ENCODE measurements at places on chromosomes 5 and 9. TPM values are rescaled to one million over a fixed set of nuclear protein-coding genes. Genes with fewer than 3 reads are reported as not detected.

DNA sequence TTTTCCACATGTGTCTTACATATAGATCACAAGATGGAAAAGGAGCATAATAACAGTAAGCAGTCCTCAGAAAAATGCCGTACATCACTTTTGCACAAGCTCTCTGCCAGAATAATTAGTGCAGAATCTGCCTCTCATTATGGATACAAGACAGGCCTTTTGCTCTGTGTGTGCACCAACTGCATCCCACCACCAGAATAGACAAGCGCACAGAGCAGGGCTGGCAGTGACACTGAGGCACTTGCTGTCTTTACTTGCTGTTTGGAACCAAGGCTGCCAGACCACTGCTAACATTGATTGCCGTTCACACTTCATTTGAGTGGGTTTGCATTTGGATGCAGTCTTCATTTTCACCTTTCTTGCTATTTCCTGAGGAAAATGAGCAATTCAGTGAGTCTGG, 741.3 kb downstream of the TLE1 start:
- no peaks in the 10 kb centered on the region for H3K36me3 ChIP-seq
- H3K4me1 ChIP-seq: no peaks in the 10 kb centered on the region
- no peak overlapping the region for H3K4me3 ChIP-seq
- H3K27ac ChIP-seq: no peak overlapping the region
- no peak for DNase-seq

The EGFLAM gene
- not detected for polyA plus RNA-seq

DNA sequence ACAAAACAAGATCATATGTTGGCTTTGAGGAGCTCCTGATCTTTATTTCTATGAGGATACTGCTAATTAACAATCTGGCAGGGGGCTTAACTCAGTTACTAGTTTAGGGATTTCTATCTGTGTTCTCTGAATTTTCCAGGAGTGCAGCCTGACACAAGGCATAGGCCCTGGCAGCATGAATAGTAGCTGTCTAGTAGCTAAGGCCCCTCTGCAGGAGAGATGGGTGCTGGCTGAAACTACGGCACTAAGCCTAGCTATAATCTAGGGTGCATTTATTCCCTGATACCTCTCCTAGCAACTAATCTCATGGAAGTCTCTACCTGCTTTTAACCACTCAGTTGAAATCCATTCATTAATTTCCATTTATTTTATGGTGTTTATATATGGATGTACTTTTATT, 268.2 kb downstream of the TMEM232 start:
- H3K27me3 ChIP-seq: no peaks in the 10 kb centered on the region
- no peak overlapping the region for H3K27ac ChIP-seq
- H3K36me3 ChIP-seq: no peaks in the 10 kb centered on the region
- DNase-seq: no peak
- no peak overlapping the region for H3K4me3 ChIP-seq

GRCh38 chr9:87212605-87213021, 265.3 kb upstream of the GAS1 start:
- H3K27me3 ChIP-seq: no peaks in the 10 kb centered on the region
- no peak overlapping the region for H3K4me3 ChIP-seq
- H3K36me3 ChIP-seq: no peaks in the 10 kb centered on the region
- H3K27ac ChIP-seq: no peak overlapping the region

GRCh38 chr5:157857816-157858526, 974 bp downstream of the CLINT1 start:
- H3K36me3 ChIP-seq: no peaks in the 10 kb centered on the region
- peaks cover 43% of the 10 kb centered on the region for H3K4me1 ChIP-seq
- peak overlapping the region; percentile 72 for H3K4me3 ChIP-seq
- peak; percentile 38 for DNase-seq

The GLDC gene
- polyA plus RNA-seq: not detected

- no peak overlapping the region for H3K27ac ChIP-seq
- H3K4me3 ChIP-seq: no peak overlapping the region
- H3K4me1 ChIP-seq: no peaks in the 10 kb centered on the region
- DNase-seq: no peak
- H3K27me3 ChIP-seq: no peaks in the 10 kb centered on the region
- H3K36me3 ChIP-seq: no peaks in the 10 kb centered on the region
Observed at GRCh38 chr9:1170918-1171317, 120.8 kb downstream of the DMRT2 start.

- H3K4me3 ChIP-seq: no peak overlapping the region
- DNase-seq: no peak
- H3K27ac ChIP-seq: no peak overlapping the region
- no peaks in the 10 kb centered on the region for H3K36me3 ChIP-seq
Observed at GRCh38 chr9:87029905-87030304, 82.6 kb upstream of the GAS1 start.

GRCh38 chr5:151483176-151483575, 35.8 kb downstream of the SLC36A1 start:
- peak; percentile 81 for DNase-seq
- H3K4me1 ChIP-seq: peaks cover 25% of the 10 kb centered on the region
- no peak overlapping the region for H3K4me3 ChIP-seq
- H3K27ac ChIP-seq: peak overlapping the region; percentile 82
- H3K27me3 ChIP-seq: no peaks in the 10 kb centered on the region

- peaks cover 37% of the 10 kb centered on the region for H3K4me1 ChIP-seq
- H3K4me3 ChIP-seq: no peak overlapping the region
- peaks cover 26% of the 10 kb centered on the region for H3K36me3 ChIP-seq
- DNase-seq: no peak
- H3K27me3 ChIP-seq: no peaks in the 10 kb centered on the region
Observed at GRCh38 chr5:180027459-180028089, 44.0 kb downstream of the RNF130 start.

The TRPM6 gene
- not detected for polyA plus RNA-seq

- H3K36me3 ChIP-seq: no peaks in the 10 kb centered on the region
- DNase-seq: no peak
- no peak overlapping the region for H3K27ac ChIP-seq
- no peaks in the 10 kb centered on the region for H3K4me1 ChIP-seq
- no peak overlapping the region for H3K4me3 ChIP-seq
Observed at GRCh38 chr5:116543501-116543900, 31.1 kb downstream of the SEMA6A start.

The TAL2 gene
- not detected for polyA plus RNA-seq

The THBS4 gene
- 0.03 TPM for polyA plus RNA-seq

DNA sequence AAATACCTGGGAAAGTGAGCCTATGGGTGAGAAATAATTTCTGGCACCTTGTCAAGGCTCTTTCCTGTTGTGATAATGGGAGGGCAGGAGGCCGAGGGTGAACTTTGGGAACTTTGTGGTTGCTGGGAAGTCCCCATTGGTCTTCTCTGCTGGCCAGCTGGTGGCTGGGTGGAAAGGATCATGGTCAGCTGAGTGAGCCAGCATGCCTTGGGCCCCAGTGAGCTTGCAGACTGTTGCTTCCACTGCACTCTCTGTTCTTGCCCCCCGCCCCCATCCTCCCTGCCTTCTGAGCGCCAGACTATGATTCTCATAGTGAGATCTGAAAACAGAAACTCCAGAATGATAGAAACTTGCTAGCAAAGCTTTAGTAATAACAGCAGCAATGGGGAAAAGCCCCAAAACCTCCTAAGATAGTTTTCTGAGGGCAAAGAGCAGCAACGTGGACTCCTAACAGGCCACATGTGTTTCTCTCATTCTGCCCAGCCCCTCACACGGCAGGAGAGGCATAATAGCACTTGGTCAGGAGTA, 139.2 kb upstream of the SMARCA2 start:
- no peak overlapping the region for H3K4me3 ChIP-seq
- no peaks in the 10 kb centered on the region for H3K27me3 ChIP-seq

- H3K4me1 ChIP-seq: no peaks in the 10 kb centered on the region
- DNase-seq: no peak
- H3K36me3 ChIP-seq: no peaks in the 10 kb centered on the region
- H3K27ac ChIP-seq: no peak overlapping the region
- no peak overlapping the region for H3K4me3 ChIP-seq
Observed at GRCh38 chr9:12643686-12644085, 49.5 kb upstream of the TYRP1 start.

DNA sequence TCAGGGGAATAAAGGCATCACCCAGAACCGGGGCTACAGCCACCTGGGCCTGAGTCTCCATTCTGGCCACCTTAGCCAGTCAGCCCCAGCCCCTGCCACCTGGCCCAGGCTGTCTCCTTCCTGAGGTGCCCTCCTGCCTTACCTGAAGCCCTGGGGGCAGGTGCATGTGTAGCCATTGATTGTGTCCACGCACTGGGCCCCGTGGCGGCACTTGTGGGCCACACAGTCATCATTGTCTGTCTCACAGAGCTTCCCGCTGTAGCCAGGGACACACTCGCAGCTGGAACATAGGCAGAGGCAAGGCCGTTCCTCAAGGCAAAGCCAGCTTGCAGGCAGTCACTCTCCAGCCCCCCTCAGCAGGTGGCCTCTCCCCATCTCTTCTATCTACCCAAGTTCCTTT, 107.7 kb upstream of the PANK3 start:
- no peak for DNase-seq
- no peak overlapping the region for H3K27ac ChIP-seq
- H3K4me3 ChIP-seq: no peak overlapping the region
- H3K4me1 ChIP-seq: peaks cover 6% of the 10 kb centered on the region
- H3K36me3 ChIP-seq: no peaks in the 10 kb centered on the region

DNA sequence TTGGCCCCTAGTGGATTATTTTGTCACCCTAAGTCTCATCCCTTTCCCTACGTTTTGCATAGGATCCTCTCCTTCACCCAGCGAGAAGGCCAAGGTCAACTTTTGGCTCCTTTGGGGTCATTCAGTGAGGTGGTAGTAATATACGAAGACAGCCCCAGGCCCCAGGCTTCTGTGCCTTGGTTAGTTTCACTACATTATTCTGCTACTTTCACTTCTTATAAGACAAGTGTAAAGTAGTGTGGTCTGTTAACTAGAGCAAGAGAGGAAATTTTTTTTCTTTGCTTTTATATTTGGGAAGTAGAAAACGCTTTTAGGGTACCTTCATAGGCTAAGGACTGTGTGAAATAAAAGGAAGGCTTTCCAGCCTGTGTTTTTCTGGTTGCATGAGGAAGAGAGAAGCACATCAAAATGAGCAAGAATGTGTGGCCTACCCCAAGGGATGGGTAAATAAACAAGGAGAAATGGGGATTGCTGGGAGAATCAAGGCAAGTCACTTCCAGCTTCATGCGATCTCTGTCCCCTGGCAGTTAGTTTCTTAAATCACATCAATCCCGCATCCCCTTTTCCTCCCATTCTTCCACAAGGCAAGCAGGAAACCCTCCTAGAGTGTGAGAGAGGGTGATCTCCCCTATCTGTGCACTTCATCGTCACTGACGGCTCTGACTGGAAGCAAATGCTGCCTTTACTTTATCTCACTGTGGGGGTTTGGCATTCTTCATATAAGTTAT, 677.0 kb upstream of the WWC1 start:
- H3K27ac ChIP-seq: no peak overlapping the region
- no peaks in the 10 kb centered on the region for H3K4me1 ChIP-seq
- no peak overlapping the region for H3K4me3 ChIP-seq
- DNase-seq: no peak
- no peaks in the 10 kb centered on the region for H3K27me3 ChIP-seq

The TRIM7 gene
- polyA plus RNA-seq: 12.8 TPM

DNA sequence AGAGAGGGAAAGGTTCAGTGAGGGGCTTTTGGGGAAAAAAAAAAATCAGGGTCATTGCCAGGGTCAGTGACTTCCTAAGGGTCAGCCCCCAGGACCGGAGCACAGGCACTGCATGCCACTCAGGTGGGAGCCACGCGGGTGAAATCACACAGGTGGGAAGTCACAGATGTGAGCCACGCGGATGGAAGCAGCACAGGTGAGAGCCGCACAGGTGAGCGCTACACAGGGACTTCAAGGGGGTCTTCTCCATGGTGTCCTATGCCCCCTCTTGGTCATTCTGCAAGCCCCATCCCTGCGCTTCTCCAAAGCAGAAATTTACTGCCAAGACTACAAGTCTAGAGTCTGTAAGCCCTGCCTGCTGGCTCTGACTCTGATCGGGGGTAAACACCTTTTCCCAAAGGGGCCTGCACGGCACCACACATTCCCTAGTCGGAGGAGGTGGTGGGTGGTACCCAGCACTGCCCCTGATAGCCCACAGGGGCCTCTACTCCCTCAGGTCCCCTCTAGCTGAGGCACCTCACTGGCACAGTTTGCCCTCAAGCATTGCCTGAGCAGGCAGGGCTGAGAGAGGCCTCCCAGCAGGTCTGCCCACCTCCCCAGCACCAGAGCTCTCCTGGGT, 18.3 kb upstream of the OBP2B start:
- H3K27ac ChIP-seq: no peak overlapping the region
- DNase-seq: no peak
- H3K27me3 ChIP-seq: no peaks in the 10 kb centered on the region
- H3K4me1 ChIP-seq: no peaks in the 10 kb centered on the region
- H3K4me3 ChIP-seq: no peak overlapping the region

The CATSPER3 gene
- polyA plus RNA-seq: 0.15 TPM

The SLC1A3 gene
- polyA plus RNA-seq: 1.2 TPM

DNA sequence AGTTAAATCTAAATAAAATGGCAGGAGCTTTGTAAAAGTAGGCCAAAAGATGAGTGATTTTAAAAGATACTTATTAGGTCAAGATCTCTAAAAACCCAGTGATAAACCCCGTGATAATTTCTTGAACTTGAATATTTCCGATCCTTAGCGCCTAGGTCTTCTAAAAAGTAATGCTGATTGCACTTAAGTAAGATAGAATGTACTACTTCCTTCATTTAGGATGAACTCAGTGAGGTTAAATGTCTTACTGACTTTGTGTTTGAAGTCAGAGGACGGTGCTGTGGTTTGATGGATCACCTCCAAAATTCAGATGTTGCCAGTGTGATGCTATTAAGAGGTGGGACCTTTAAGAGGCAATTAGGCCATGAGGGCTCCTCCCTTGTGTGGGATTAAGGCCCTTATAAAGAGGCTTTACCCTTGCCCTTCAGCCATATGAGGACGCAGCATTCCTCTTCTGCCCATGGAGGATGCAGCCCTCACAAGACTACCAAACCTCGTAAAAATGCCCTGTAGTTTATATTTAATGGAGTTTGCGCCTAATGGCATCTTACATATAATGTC, 130.1 kb downstream of the TRIO start:
- H3K27me3 ChIP-seq: no peaks in the 10 kb centered on the region
- peaks cover 13% of the 10 kb centered on the region for H3K36me3 ChIP-seq
- H3K4me1 ChIP-seq: peaks cover 8% of the 10 kb centered on the region
- H3K27ac ChIP-seq: no peak overlapping the region
- no peak overlapping the region for H3K4me3 ChIP-seq

The TAF11L10 gene
- polyA plus RNA-seq: not detected

The CCDC192 gene
- not detected for polyA plus RNA-seq

GRCh38 chr5:88819301-88819999, 63.5 kb downstream of the MEF2C start:
- no peaks in the 10 kb centered on the region for H3K27me3 ChIP-seq
- H3K4me1 ChIP-seq: peaks cover 25% of the 10 kb centered on the region
- H3K36me3 ChIP-seq: peaks cover 29% of the 10 kb centered on the region
- no peak overlapping the region for H3K27ac ChIP-seq
- DNase-seq: no peak

DNA sequence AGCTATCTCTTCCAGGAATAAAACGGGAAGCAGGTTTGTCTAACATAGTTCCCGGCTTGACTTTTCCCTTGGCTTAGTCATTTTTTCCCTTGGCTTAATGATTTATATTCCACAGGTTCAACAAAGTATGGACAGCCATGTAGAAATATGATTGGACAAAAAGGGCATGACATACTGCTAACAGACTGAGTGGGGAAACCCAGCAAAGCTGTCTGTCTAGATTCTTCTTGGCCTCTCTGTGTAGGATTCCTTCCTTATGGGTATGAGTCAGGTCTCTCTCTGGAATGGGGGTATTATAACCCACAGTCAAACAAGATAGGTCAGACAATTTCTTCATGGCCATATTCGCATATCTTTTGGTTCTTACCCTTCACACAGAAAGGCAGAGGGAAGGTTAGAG, 5.7 kb upstream of the MTAP start:
- H3K27me3 ChIP-seq: peaks cover 52% of the 10 kb centered on the region
- no peak for DNase-seq
- no peaks in the 10 kb centered on the region for H3K36me3 ChIP-seq
- no peak overlapping the region for H3K4me3 ChIP-seq
- no peak overlapping the region for H3K27ac ChIP-seq

The FABP6 gene
- polyA plus RNA-seq: not detected

All from CD14-positive monocyte (primary cell).